Vagina (tissue), 2 donors: ENCODE measurements at places on chromosomes 4 and X. TPM values are rescaled to one million over a fixed set of nuclear protein-coding genes. Genes with fewer than 3 reads are reported as not detected.

The ZNF280C gene
- 4.2 TPM for total RNA-seq

The FGF2 gene
- 12.0 TPM for total RNA-seq

The UGT2B17 gene
- total RNA-seq: not detected

The RGN gene
- total RNA-seq: 4.7 TPM

The CXCR3 gene
- total RNA-seq: not detected

The NKX6-1 gene
- total RNA-seq: not detected

The ADAMTS3 gene
- 2.7 TPM for total RNA-seq
